ENCODE measurements at places on chromosomes 13 and 19. TPM values are rescaled to one million over a fixed set of nuclear protein-coding genes. Genes with fewer than 3 reads are reported as not detected.
A peak's percentile ranks its signal among the peaks of the same experiment; 100 is the strongest.

- H3K27me3 ChIP-seq: peaks cover 6% of the 10 kb centered on the region
- H3K36me3 ChIP-seq: no peaks in the 10 kb centered on the region
- peaks cover 28% of the 10 kb centered on the region for H3K4me1 ChIP-seq
- no peak overlapping the region for H3K27ac ChIP-seq
- H3K4me3 ChIP-seq: no peak overlapping the region
- DNase-seq: no peak
Measured at GRCh38 chr19:45920458-45920857, 5.9 kb upstream of the NANOS2 start.

DNA sequence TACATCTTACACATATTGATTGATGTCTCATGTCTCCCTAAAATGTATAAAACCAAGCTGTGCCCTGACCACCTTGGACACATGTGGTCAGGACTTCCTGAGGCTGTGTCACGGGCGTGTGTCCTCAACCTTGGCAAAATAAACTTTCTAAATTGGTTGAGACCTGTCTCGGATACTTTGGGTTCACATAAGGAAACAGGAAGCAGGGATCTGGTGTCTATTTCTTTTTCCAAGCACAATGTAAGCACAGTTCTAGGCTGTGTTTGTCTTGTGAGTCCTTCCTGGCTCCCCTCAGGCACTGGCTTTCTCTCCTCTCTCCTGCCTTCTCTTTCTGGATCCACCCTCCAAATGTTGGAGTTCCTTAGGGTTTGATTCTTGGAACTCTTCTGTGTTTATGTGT lies 27.6 kb upstream of the TPT1 start:
- H3K27ac ChIP-seq: no peak overlapping the region
- no peak overlapping the region for H3K4me3 ChIP-seq
- H3K36me3 ChIP-seq: peaks cover 22% of the 10 kb centered on the region

DNA sequence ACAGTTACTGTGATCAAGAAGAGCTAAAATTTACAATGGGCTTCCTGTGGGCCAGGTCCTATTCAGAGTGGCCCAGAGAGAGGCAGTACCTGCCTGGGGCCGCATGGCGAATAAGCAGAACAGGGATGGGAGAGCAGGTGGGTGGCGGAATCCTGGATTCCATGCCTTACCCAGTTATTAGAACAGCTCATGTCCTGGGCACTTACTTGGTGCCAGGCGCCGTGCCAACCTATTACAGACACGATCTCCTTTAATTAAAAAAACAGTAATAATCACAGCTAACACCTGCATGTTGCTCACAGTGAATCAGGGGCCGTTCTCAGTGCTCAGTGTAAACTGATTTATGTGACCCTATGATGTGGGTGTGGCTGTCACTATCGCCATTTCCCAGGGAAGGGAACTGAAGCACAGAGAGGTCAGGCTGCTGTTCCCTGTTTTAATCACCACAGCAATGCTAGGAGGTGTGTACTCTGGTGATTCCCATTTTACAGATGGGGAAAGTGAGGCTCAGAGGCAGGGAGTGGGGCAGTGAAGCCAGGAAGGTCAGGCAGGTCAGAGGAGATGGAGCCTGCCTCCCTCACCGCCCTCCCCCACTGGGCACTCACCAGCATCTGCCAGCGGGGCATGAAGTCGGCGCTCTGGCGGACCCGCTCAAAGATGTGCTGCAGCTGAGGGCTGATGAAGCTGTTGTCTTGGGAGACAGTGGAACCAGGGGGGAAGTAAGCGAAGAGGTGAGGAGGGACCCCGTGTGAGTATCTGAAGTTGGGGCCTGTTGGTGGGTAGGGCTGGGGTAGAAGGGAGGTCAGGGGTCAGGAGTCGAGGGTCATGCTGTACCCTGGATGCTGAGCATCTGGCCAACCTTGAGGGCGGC lies 12.0 kb downstream of the COQ8B start:
- no peak overlapping the region for H3K27ac ChIP-seq
- no peaks in the 10 kb centered on the region for H3K27me3 ChIP-seq
- H3K4me1 ChIP-seq: peaks cover 6% of the 10 kb centered on the region
- no peak for DNase-seq
- H3K4me3 ChIP-seq: no peak overlapping the region
- H3K36me3 ChIP-seq: peaks cover 11% of the 10 kb centered on the region

DNA sequence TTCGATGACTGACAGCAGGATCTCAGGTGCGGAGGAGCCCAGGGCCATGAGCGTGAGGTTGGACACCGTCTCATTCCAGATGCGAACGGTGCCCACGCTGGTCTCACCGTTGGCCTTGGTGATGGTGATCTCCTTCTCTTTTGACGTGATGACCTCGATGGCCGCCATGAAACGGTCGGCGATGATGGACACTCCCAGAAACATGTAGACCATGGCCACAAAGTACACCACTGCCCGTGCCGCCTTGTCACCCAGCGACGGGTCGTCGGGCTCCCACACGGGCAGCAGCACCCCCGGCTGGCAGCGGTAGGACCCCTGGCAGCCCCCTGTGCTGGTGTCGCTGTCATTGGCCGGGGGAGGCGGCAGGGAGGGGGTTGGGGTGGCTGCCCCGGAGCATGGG lies 5.7 kb downstream of the SLC8A2 start:
- no peaks in the 10 kb centered on the region for H3K36me3 ChIP-seq
- H3K4me3 ChIP-seq: no peak overlapping the region
- H3K4me1 ChIP-seq: peaks cover 6% of the 10 kb centered on the region
- H3K27ac ChIP-seq: no peak overlapping the region
- DNase-seq: no peak

GRCh38 chr13:102729560-102730270 lies 34.9 kb upstream of the METTL21C start:
- DNase-seq: no peak
- H3K27me3 ChIP-seq: peaks cover 17% of the 10 kb centered on the region
- no peaks in the 10 kb centered on the region for H3K4me1 ChIP-seq
- no peak overlapping the region for H3K4me3 ChIP-seq
- peaks cover 2% of the 10 kb centered on the region for H3K36me3 ChIP-seq

- no peaks in the 10 kb centered on the region for H3K27me3 ChIP-seq
- H3K4me3 ChIP-seq: no peak overlapping the region
- no peaks in the 10 kb centered on the region for H3K4me1 ChIP-seq
- no peak overlapping the region for H3K27ac ChIP-seq
Measured at GRCh38 chr13:100535426-100536135, 53.0 kb downstream of the GGACT start.

- peak; percentile 28 for DNase-seq
- H3K27ac ChIP-seq: no peak overlapping the region
- H3K27me3 ChIP-seq: no peaks in the 10 kb centered on the region
- H3K36me3 ChIP-seq: peaks cover 5% of the 10 kb centered on the region
Measured at GRCh38 chr13:106570299-106570852, 2.4 kb upstream of the ARGLU1 start.

- H3K36me3 ChIP-seq: peaks cover 12% of the 10 kb centered on the region
- no peaks in the 10 kb centered on the region for H3K4me1 ChIP-seq
- H3K27me3 ChIP-seq: no peaks in the 10 kb centered on the region
- H3K4me3 ChIP-seq: no peak overlapping the region
- DNase-seq: no peak
- no peak overlapping the region for H3K27ac ChIP-seq
Measured at GRCh38 chr13:26664286-26664685, 96.3 kb downstream of the GPR12 start.

GRCh38 chr19:4049432-4049831 lies 17.3 kb downstream of the ZBTB7A start:
- peaks cover 10% of the 10 kb centered on the region for H3K36me3 ChIP-seq
- DNase-seq: no peak
- H3K4me3 ChIP-seq: no peak overlapping the region
- no peak overlapping the region for H3K27ac ChIP-seq

- H3K36me3 ChIP-seq: peaks cover 5% of the 10 kb centered on the region
- no peak overlapping the region for H3K4me3 ChIP-seq
- H3K27ac ChIP-seq: no peak overlapping the region
Measured at GRCh38 chr13:76622315-76623040, 263.7 kb downstream of the KCTD12 start.

- peaks cover 7% of the 10 kb centered on the region for H3K4me1 ChIP-seq
- peak; percentile 86 for DNase-seq
- peaks cover 4% of the 10 kb centered on the region for H3K36me3 ChIP-seq
- H3K4me3 ChIP-seq: no peak overlapping the region
Measured at GRCh38 chr13:112873851-112874750, 94.9 kb upstream of the MCF2L start.

SYCN gene
- not detected for total RNA-seq

ADGRE3 gene
- total RNA-seq: not detected

LRRC63 gene
- 0.37 TPM for total RNA-seq

Measured in neural crest cell (in vitro differentiated cells).